ENCODE measurements at places on chromosomes 3 and 15.

DNA sequence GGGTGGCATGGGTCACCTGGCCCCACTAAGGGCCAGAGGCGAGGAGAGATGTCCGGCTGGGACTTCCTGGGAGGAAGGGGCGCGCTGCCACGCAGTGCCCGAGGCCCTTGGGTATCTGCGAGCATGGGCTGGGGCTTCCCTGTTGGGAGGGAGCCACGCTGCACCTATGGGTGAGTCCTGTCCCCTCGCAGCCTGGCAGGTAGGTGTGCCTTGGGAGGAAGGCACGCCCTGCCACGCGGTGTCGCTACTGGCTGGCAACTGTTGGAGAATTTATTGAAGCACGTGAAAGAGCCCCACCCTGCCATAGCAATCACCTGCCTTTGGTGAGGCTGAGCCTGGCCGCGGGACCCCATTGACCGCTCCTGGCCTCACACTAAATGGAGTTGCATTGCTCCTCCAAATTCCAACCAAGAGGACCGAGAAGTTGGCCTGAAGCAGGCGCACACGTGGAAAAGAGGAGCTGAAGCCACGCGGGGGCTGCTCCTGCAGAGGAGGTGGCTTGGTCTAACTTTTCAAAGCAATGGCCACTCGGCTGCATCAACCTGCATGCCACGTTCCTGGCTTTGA lies 134.2 kb downstream of the TJP1 start:
- no peak for DNase-seq

DNA sequence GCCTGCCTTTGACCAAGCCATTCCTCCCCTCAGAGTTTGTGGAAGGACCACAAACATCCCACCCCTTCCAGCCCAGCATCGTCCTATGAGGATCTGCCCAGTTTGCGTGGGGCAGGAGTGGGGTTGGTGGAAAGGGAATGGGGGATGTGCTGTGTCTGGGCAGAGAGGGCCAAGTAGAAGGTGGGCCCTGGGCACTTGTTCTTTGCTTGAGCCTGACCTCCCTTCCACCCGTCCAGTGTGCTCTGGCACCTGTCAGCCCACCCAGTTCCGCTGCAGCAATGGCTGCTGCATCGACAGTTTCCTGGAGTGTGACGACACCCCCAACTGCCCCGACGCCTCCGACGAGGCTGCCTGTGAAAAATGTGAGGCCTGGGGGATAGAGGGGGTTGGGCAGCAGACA lies 10.3 kb downstream of the SPINT1 start:
- DNase-seq: no peak

DNA sequence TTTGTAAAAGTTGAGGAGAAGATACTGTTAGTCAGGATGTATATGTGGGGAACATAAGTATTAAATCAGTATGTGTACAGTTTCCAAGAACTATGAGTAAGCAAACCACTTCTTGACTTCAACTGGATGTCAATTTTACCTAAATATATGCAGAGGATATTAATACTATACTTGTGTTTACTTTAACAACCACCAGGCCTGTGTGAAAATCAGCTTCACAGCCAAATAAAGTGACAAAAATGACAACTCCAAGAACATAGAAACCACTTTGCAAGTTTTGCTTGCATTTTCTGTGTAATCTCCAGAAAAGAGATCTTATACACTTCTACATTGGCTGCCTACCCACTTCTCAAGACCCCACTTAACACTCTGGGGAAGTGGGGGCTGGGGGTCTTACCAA lies 293.3 kb upstream of the RORA start:
- no peak for DNase-seq

DNA sequence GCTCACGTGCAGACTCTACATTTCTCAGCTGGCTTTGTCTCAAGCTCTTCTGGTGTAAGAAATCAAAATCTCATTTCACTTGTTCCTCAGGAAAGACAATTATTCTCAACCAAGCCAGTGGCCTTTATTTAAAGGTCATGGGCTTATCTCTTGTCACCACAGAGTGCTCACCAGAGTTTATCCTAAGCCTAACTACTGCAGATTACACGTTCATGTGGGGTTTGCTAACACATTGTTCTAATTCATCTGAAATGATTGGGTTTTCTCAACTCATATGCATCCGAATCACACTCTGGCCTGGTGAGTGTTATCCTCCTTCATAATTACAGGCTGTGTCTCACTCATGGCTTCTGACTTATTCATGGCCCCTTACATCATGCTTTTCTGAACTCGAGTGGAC lies 83.3 kb upstream of the TSC22D2 start:
- DNase-seq: no peak

- DNase-seq: no peak
Measured at GRCh38 chr3:23455775-23456174, 252.6 kb downstream of the UBE2E2 start.

DNA sequence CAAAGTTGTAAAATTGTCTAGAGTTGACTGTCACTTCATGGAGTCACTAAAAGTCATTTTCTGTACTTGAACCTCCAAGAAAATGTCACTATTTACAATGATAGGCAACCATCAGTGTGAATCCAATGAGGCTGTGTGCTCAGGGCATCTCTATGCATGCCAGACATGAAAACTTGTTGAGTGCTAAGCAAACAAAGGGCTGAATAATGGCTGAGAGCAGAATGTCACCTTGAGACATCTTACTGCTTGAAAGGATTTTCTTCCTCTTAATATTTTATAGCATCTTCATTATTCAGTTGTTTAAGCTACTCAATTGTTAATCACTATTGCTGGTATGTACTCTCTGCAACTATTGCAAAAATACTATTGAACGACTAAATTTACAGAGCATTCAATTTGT lies 184.7 kb downstream of the PLCH1 start:
- DNase-seq: no peak

GRCh38 chr15:79743032-79743431 lies 153.8 kb downstream of the MTHFS start:
- no peak for DNase-seq

- peak; percentile 68 for DNase-seq
Measured at GRCh38 chr15:55279746-55280351, 9.8 kb downstream of the RAB27A start.

- DNase-seq: no peak
Measured at GRCh38 chr3:1082108-1082507, 10.7 kb upstream of the CNTN6 start.

- DNase-seq: no peak
Measured at GRCh38 chr3:193452338-193452737, 73.8 kb upstream of the ATP13A5 start.

GRCh38 chr15:60009124-60009960 lies 5.2 kb downstream of the FOXB1 start:
- no peak for DNase-seq

DNA sequence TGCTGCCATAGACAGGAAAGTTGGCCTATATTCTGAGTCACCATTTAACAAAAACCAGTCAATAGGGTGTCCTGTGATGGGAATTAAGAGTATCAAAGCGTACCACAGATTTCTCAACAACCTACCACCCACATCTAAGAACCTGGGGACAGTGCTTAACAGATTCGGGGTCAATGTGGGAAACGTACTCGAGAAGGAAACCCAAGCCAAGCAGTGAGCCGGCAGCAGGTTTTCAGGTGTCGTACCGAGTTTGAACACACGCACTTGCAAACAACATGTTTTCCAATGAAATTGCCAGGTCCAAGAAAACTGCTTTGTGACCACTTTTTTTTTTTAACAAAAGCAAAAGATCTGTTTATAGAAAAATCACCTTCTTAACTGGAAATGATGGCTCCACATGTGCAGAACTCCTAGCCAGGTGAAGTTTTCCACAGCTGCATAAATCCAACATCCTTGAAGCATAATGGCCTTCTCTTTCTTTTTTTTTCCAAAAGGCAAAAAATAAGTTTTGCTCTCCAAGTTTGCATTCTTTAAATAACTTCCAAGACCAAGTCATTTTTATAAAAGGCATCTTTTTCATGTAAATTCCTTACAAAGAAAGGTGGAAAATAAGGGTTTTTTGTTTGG lies 45.7 kb downstream of the ADAMTS17 start:
- no peak for DNase-seq

DNA sequence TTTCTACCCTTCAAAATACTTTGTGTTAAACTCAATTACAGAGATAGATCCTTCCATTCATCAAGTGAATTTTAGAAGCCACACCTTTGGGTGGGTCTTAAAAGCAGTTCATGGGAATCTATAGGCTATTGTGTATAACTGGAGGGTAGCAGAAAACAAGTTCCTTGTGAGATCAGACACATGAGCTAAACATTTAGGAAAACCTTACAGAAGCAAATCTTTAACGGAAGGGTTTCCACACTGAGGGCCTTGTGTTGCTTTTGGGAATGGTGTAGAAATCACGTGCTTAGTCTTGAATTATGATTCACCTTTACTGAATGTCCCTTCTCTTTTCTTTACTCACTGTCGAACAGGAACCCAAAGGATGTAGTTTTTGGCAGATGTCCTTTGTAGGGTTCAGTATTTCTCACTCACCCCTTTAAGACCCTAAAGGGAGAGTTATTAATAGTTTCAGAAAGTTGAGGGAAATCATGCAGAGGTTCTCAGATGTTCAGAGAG lies 257.3 kb upstream of the CTDSPL start:
- DNase-seq: no peak

- no peak for DNase-seq
Measured at GRCh38 chr3:31573036-31573779, 40.5 kb downstream of the STT3B start.

DNA sequence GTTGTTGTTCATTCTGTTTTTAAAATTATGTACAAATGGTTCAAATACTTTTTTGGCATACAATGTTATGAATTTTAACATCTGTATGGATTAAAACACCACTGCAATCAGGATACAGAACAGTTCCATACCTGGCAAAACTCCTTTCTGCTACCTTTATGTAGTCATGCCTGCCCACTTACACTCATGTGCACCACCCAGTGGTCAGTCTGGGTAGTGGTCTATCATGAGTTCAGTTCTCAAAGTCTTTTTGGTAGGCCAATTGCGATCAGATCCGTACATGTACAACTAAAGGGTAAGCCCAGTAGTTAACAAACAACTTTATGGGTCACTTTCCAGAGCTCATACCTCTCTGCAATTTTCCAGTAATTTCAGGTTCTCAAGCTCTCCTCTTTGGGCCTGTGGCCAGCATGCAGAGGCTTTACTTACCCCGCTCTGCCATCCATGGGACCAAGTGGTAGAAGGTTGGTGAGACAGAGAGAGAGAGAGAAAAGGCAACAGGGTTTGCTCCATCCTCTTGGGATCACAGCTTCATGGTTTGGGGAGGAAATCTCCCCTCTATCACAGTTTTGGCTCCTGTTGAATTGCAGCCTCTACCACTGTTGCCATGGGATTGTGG lies 63.9 kb upstream of the FAM98B start:
- DNase-seq: peak; percentile 47

GRCh38 chr3:160061525-160061924 lies 72.9 kb downstream of the IL12A start:
- no peak for DNase-seq

DNA sequence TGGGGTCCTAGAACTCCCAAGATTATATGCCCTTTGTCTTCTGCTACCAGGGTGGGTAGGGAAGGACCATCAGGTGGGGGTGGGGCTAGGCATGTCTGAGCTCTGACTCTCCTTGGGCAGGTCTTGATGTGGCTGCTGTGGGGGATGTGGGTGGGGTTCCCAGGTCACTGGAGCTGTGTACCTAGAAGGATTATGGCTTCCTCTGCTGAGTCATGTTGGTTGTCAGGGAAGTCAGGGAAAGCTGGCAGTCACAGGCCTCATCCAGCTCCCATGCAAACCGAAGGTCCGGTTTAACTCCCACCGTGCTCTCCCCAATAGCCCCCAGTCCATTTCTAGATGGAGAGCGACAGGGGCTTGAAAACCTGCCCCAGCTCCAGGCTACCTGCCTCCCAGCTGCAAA lies 35.2 kb downstream of the EID1 start:
- DNase-seq: no peak

DNA sequence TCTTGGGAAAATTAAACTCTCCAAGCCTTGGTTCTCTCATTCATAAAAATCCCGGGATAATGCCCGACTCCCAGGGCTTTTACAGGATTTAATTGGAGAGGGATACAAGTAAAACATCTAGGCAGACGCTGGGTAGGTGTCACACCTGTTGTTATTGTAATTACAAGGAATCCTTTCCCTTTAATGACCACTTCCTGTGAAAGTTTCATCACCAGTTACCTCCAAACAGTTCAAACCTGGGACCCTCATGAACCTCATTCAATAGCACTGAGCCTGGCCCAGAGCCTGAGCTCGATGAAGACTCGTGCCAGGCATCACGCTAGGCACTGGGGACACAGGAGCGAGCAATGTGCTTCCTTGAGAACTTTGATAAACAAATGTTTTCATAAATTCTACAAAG lies 2.1 kb upstream of the RYK start:
- DNase-seq: no peak

- DNase-seq: no peak
Measured at GRCh38 chr15:42154212-42154941, 2.1 kb downstream of the PLA2G4F start.

DNA sequence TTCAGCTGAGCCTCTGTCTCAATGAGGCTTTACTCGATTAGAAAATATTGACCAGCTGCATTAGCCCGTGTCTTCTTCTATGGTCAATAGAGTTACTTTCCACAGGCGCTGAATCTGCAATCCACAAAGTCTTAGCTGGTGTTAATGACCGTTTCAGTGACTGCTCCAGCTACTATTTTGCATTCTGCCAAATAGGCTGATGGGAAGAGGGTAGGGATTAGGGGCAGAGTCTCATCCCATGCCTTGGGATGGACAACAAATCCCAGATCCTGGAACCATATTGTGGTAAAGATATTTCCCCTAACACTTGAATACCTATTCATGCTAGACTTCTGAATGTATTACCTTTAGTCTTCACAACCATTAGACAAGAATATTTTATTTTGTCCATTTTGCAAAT lies 29.5 kb upstream of the MAGI1 start:
- no peak for DNase-seq

- no peak for DNase-seq
Measured at GRCh38 chr3:172209333-172210321, 170.2 kb downstream of the FNDC3B start.

DNA sequence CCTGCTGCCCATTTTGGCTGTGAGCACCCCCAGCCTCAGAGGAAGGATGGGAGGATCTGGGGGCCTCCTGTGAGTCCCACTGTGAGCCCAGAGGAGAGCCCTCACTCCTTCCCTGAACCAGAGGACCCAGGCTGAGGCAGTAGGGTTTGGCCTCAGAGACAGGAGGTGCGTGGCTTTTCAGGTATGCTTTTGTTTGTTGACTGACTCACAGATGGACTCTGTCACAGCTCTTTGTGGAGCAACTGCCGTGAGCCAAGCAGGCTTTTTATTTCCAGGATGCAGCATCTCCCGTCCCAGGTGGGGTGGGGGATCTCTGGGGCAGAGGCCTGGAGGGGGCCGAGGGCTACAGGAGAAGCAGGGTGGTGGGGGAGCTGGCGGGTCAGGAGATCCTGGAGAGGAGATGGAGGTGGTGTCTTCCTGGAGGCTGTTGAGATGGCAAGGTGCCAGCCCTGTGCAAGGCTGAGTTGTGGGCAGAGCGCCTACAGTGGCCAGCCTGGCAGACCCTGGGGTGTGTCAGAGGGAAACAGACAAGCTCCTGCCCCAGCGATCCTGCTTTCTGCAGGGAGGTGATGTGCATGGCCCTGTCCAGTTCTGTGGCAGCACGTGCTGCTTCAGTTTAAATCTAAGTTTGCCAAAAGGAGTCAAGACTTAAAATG lies 24.0 kb downstream of the PLXNA1 start:
- no peak for DNase-seq

- DNase-seq: no peak
Measured at GRCh38 chr3:149977386-149977785, 6.7 kb upstream of the PFN2 start.

- no peak for DNase-seq
Measured at GRCh38 chr3:172096881-172097420, 57.6 kb downstream of the FNDC3B start.

GRCh38 chr15:37133602-37134001 lies 33.3 kb upstream of the MEIS2 start:
- DNase-seq: no peak

- no peak for DNase-seq
Measured at GRCh38 chr3:50381383-50381782, 22.1 kb upstream of the TMEM115 start.
